ENCODE measurements at places on chromosomes 3 and 15.

DNA sequence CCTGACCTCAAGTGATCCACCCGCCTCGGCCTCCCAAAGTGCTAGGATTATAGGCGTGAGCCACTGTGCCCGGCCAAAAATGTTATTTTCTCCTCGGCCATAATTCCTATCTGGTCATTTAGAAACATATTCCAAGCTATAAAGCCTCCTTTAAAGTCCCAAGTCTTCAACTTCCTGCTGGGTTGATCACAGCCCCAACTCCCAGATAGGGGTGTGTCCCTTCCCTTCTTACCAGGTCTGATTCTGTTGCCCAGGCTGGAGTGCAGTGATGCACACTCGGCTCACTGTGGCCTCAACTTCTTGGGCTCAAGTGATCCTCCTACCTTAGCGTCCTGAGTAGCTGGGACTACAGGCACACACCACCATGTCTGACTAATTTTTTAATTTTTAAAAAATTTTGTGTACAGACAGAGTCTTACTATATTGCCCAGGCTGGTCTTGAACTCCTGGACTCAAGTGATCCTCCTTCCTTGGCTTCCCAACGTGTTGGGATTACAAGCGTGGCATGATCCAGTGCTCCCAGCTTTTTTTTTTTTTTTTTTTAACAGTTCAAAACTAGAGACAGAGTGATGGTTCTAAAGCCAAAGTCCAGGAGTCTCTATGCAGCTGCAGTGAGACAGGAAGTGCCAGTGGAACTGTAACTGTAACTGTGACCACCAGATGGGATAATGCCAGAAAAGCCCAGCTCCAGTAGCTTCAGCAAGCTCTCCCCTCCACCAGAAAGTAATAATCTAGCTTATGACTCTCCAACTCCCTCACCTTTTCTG is 8.2 kb upstream of the PRKAR2A start:
- no peak for DNase-seq

- no peak for DNase-seq
Measured at GRCh38 chr3:21587894-21588293, 163.1 kb downstream of the ZNF385D start.

GRCh38 chr3:104521606-104522336 is 844.9 kb upstream of the ALCAM start:
- no peak for DNase-seq

- peak; percentile 24 for DNase-seq
Measured at GRCh38 chr3:9778143-9779074, 8.7 kb upstream of the CAMK1 start.

GRCh38 chr3:81823882-81824395 is 62.5 kb upstream of the GBE1 start:
- no peak for DNase-seq

- DNase-seq, result no peak
Measured at GRCh38 chr3:8416965-8417364, 84.7 kb upstream of the LMCD1 start.

GRCh38 chr3:170759511-170760173 is 110.4 kb downstream of the RPL22L1 start:
- DNase-seq, result no peak

- DNase-seq, result no peak
Measured at GRCh38 chr3:127678315-127678599, 5.5 kb downstream of the ABTB1 start.

DNA sequence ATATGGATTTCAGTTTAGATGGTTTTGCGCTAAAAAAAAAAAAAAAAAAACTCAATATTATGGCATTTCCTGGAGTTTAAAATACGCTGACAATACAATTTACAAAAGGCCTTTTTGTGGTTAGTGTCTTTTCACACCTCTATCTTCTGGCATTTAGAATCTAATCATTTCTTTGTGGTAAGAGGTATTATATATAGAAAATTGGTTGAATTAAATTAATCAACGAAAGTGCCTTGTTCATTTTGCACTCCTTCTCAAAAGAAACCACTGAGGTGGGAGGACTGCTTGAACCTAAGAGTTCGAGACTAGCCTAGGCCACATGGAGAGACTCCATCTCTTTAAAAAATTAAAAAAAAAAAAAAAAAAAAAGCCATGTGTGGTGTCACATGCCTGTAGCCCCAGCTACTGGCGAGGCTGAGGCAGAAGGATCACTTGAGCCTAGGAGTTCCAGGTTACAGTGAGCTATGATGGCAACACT is 90.0 kb upstream of the ICE2 start:
- DNase-seq, result no peak

DNA sequence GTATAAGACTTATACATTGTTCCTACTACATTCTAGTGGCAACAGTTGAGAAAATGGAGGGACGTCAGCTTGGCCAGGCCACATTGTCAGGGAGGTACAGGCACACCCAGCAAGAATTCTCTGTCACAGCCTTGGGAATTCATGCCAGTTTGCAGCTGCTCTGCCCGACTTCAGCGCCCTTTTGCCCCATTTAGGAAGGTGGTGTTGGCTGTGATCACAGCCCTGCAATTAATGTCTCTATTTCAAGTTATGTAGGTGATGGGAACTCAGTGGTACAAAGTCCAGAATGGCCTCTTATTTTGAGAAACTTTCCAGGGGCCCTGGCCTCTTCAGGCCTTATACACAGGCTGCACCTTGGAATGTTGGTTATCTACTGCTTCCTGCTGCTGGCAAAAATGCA is 26.7 kb downstream of the AMOTL2 start:
- no peak for DNase-seq

DNA sequence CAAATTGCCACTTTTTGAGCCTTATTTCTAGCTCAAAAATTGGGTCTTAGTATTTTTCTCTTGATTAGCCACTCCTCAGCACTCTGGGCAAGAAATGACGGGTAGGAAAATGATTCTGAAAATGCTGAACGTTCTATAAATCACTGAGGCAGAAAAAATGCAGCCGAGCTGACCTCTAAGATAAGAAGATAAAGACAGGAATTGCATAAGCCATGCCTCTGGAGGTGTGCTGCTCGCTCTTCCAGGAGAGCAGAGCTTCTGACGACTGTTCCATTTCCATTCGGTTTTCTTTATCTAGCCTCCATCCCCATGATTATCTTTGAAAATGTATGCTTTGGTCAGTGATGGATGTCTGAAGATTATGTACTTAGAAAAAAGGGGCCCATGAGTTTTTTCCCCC is 558.8 kb upstream of the ADAMTS9 start:
- DNase-seq, result no peak

GRCh38 chr3:175571096-175571495 is 712.0 kb downstream of the NAALADL2 start:
- no peak for DNase-seq

- no peak for DNase-seq
Measured at GRCh38 chr3:165555785-165556184, 281.4 kb downstream of the BCHE start.

- peak; percentile 92 for DNase-seq
Measured at GRCh38 chr3:42036483-42036823, 54.7 kb upstream of the TRAK1 start.

- DNase-seq, result no peak
Measured at GRCh38 chr3:12808587-12808986, 12.1 kb downstream of the CAND2 start.
